Aorta (tissue), 5 donors: ENCODE measurements at places on chromosomes 7 and 10. TPM values are rescaled to one million over a fixed set of nuclear protein-coding genes. Genes with fewer than 3 reads are reported as not detected.

GRCh38 chr7:120554960-120555571 is 282.1 kb downstream of the KCND2 start:
- DNase-seq: no peak

GRCh38 chr7:50651271-50651989 is 86.2 kb upstream of the DDC start:
- no peak for DNase-seq

DNA sequence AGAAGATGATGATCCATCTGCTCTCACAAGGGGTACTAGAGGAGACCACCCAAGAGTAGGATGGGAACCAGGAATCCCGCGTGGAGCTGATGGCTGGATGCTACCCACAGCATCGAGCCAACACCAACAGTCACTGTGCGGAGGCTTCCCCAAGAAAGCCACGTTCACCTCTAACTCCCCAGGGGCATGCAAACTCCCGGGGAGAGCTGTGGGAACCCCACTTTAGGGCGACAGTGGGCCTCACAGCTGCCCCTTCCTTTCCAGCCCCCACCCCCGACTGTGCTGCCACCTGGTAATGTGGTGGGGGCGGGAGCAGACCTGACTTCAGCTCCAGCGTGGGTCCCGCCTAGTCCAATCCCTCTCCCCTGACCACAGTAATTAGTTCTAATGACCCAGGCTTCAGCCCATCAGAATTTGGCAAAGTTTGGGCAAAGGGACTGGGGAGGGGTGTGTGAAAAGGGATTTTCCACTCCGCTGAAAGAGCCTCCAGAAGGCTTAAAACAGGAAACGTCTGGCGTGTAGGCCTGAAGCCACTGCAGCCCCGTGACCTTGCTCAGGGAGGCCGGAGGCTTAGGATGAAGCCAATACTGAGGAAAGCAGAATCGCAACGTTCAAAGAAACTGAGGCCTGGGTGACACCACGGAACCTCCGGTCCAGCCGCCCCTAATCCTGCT is 20.3 kb downstream of the ASB13 start:
- no peak for DNase-seq

DNA sequence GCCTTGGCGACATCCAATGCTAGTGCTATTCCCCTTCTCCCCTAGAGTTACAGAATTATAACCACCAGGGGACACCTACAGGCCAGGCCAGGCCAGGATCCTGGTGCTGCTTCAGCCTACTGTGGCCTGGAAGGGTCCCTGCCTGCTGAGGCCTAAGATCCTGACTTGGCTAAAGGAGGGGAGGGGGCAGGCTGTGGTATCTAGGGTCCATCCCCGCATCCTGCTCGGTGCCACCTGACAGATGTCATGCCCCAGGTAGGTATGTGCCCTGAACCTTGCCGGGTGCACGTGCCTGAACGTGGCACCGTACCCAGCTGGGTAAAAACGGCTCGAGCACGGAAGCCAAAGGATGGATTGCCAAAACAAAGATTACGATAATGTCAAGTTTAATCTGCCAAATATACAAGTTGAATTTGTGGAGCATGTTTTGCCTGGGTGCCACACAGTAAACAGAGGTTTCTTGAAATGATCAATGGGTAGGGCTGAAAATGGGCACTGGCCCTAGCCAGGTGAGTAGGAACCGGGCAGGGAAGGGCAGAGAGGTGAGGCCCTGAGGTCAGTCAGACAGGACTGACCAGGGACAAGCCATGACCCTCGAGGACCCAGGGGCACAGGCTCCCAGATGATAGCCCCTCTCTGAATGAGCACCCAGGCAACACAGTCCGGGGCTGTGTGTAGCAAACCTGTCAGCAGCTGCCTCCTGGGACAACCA is 12.6 kb downstream of the PDAP1 start:
- no peak for DNase-seq

The ABCB4 gene
- 0.63 TPM for polyA plus RNA-seq
